ENCODE measurements at places on chromosomes 5 and 9. TPM values are rescaled to one million over a fixed set of nuclear protein-coding genes. Genes with fewer than 3 reads are reported as not detected.

Gene CCL27
- not detected for total RNA-seq

DNA sequence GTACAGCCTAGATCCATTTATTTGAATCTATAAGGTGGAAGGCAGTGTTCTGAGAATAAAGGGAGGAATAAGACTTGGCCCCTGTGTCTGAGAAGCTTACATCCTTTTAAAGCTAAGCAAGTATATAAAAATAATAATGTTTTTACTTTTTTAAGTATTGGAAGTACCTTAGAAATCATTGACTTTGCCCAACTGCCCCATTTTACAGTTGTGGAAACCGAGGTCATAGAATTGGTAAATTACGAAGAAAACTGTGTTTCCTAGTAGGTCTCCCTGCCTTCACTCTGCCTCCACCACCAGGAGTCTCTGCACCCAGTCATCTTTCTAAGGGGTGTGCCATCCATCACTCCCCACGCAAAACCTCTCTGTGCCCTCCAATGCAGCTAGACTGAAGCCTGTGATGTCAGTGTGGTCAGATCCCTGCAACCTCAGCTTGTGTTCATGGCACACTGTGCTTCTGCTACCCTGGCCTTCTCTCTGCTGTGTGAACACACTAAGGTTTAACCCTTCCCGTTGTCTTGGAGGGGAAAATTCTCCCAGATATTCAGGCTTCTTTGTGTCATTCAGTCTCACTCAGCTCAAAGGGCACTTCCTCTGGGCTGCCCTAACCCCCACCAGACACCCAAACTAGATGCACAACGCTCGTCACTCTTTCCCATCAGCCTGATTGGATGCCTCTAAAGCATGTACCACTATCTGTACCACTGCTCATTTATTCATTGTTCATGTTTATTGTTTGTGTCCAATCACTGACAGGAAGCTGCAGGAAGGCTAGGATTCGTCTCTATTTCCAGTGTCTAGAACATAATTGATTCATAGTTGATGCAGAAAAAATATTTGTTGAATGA is 18.2 kb downstream of the ADRB2 start:
- H3K4me3 ChIP-seq = no peak overlapping the region
- H3K27me3 ChIP-seq = peaks cover 9% of the 10 kb centered on the region
- peaks cover 4% of the 10 kb centered on the region for H3K36me3 ChIP-seq
- no peak for DNase-seq
- H3K27ac ChIP-seq = peak overlapping the region; percentile 35

Gene SIT1
- total RNA-seq = 69.4 TPM

- H3K4me1 ChIP-seq = no peaks in the 10 kb centered on the region
- no peaks in the 10 kb centered on the region for H3K36me3 ChIP-seq
- H3K4me3 ChIP-seq = no peak overlapping the region
- H3K27me3 ChIP-seq = no peaks in the 10 kb centered on the region
- H3K27ac ChIP-seq = no peak overlapping the region
Measured at GRCh38 chr9:101636247-101636646, 41.5 kb upstream of the PPP3R2 start.

Gene AFAP1L1
- total RNA-seq = 0.94 TPM

DNA sequence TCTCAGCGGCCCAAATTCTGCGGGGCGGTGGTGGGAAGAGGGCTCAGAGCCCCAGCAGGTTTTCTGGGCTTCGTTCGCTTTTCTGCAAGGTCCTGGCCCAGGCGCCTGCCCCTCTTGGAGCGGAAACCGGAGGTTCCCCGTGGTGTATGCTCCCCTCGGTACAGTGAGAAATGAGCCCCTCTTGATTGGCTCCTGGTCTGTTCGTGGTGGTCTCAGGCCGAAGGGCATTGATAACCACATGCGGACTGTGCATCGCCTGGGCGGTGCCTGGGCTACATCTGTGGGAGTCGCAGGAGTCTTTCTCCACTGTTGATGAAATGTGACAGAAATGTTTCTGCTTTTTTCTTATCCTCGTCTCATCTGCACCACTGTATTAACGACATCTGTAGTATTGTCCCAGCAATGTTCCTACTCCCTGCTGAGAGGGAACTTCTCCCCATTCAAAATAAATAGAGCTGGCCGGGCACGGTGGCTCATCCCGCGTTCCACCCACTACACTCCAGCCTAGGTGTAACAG is 682 bp downstream of the MAN1B1 start:
- H3K4me3 ChIP-seq = peak overlapping the region; percentile 86
- H3K27me3 ChIP-seq = no peaks in the 10 kb centered on the region
- peaks cover 31% of the 10 kb centered on the region for H3K4me1 ChIP-seq
- DNase-seq = no peak
- peaks cover 6% of the 10 kb centered on the region for H3K36me3 ChIP-seq

DNA sequence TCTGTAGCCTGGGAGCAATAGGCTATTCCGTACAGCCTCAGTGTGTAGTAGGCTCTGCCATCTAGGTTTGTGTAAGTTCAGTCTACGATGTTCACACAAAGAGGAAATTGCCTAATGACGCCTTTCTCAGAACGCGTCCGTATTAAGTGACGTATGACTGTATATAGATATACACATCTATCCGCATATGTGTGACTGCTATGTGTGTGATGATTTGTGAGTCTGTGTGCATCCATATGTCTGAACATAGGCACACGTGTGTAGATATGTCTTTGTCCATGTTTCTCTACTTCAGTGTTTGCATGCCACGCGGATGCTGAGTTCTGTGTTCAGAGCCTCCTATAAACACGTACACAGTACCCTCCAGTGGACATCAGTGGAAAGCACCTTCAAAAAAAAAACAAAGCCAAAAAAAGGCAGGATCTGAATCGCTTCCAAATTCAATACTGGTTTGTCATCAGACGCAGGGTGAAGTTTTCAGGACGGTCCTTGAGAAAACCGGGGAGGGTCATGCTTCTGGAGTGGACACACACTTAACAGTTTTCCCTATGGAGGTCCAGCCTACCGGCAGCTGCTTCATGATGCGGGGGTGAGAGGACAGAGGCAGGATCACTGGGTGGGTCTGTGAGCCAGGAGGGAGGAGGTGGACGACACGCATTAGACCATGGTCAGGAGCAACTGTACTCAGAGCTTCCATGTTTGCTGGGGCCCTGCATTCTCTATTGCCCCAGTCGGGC is 29.5 kb upstream of the ALDH1B1 start:
- no peaks in the 10 kb centered on the region for H3K36me3 ChIP-seq
- peak overlapping the region; percentile 38 for H3K4me3 ChIP-seq
- peaks cover 4% of the 10 kb centered on the region for H3K27me3 ChIP-seq
- peak; percentile 3 for DNase-seq

Data from activated naive CD8-positive, alpha-beta T cell treated with anti-CD3 and anti-CD28 coated beads for 36 hours (primary cell).